Muscle of arm (tissue), 14 donors: ENCODE measurements at places on chromosomes 2 and 18. TPM values are rescaled to one million over a fixed set of nuclear protein-coding genes. Genes with fewer than 3 reads are reported as not detected.

The IL36A gene
- polyA plus RNA-seq = not detected

The TMEM178A gene
- 9.4 TPM for polyA plus RNA-seq

GRCh38 chr18:50805732-50806131, 14.1 kb downstream of the MRO start:
- DNase-seq = no peak

GRCh38 chr2:131055169-131056065, 37.8 kb downstream of the FAM168B start:
- no peak for DNase-seq

GRCh38 chr2:196200557-196200956, 29.2 kb upstream of the STK17B start:
- DNase-seq = no peak

GRCh38 chr2:162018530-162018929, 55.5 kb downstream of the DPP4 start:
- DNase-seq = no peak

GRCh38 chr18:80067897-80068296, 33.7 kb downstream of the RBFA start:
- DNase-seq = no peak

- no peak for DNase-seq
These were observed 19.3 kb downstream of the SPEG start for GRCh38 chr2:219453671-219454590.

DNA sequence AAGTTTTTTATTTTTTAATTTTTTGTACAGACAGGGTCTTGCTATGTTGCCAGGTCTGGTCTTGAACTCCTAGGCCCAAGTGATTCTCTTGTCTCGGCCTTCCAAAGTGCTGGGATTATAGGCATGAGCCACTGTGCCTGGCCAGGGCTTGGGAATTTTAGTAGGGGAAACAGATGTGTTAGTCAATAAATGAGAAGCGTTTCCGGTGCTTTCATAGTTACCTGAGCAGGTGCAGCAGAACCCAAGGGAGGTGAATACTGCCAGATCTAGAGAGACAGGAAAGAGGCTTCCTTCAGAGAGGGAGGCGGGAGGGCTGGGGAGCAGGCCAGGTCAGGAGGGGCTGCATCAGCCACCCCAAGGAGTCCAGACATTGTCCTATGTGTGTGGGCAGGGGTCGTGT, 30.5 kb upstream of the IMPA2 start:
- no peak for DNase-seq

DNA sequence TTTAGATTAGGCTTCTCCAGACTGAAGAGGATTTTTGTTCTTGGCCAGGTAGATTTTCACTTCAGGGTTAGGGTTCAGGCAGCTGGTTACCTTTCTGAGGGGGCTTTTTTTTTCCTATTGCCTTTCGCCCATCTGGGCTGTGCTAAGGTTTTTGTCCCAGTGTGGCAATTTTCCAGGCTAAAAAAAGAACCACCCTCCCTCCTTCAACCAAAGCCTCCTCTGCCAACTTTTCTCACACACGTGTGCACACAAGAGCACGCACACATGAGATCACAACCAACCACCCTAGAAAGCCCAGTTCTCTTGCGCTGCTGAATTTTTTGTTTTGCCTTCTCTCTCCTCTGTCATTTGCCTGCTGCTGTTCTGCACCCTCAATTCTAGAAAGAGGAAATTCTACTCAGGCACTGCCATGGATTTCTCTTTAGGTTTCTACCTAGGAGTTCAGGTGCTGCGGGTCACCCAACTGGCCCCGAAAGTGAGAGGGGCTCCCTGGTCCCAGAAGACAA, 8.5 kb upstream of the CXCR4 start:
- DNase-seq = no peak

DNA sequence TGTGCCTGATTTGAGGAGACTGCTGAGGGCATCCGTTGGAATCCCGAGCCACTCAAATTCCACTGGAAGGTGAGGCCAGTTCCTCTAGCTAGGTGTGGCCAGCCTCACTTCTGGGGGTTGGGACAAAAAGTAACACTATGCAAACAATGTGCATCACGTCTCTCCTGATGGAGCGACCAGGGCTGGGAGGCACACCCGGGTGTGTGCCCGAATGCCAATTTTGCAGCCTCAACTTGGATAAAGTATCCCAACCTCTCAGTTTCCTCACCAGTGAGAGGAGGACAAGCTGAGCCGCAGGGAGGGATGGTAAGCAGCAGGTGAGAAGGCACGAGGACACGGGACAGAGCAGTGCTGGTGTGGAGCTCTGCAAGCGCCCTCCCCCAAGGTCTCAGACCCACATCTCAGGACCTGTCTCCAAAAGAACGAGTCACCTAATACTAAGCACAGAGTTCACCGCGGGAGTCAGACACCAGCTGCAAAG, 218.3 kb downstream of the HAUS1 start:
- no peak for DNase-seq

- no peak for DNase-seq
These were observed 466.2 kb downstream of the TSN start for GRCh38 chr2:122221665-122222064.

GRCh38 chr2:128198656-128199055, 107.7 kb downstream of the UGGT1 start:
- DNase-seq = no peak
